NCI-H510A (cell line): ENCODE measurements at places on chromosomes 6 and 20.
A peak's percentile ranks its signal among the peaks of the same experiment; 100 is the strongest.

GRCh38 chr6:89310929-89311328 is 4.2 kb downstream of the GABRR2 start:
- no peak for DNase-seq

- DNase-seq, result no peak
Observed at GRCh38 chr6:142728910-142729481, 216.0 kb downstream of the HIVEP2 start.

DNA sequence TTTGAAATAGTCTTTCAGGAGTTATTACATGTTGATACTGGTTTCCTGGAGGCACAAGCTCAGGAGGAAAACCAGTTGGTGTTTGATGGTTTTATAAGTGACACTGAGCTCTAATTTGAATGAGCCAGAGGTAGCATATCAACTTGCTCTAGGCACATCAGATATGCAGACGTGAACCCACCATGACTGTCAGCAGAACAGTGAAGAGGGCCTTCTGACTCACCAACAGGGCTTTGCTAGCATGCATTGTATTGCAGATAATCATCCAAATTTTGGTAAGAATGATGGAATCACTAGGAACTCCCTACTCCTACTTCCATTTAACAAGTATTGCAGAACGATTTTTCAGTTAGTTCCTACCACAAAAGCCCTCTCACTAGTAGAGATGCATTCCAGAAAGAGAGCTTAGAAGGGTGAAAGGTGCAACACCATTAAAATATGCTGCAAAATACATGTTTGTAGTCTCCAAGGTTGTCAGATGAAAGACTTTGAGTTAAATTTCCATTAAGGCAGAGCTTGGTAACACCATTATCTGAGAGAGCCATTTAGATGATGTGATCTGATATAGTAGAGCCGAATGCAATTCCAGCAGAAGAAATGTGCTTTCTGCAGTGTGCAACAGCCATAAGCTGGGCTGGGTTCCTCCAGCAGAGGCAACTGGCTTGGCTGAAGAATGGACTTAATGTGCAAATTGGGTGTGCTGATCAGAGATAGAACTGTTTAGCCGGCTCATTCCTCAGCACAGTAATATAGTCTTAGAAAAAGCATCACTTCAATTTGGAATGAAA is 968.7 kb upstream of the ADGRB3 start:
- no peak for DNase-seq

DNA sequence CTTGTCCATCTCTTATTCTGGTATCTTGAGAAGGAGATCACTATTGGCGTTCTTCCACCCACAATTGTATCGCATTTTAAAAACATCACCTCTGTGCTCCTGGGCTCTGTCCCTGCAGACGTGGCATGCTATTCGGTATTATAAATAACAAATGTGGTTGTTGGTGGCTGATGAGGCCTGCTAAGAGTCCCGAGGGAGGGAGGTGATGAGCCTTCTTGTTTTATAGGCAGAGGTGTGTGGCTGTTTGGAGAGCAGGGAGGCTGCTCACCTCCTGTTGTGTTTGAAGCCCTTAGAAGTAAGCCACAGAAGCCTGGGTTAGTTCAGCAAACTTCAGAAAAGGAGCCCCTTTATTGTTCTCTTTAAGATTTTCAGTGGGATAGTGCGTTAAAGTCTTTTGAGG is 15.6 kb downstream of the MANBAL start:
- DNase-seq, result no peak

GRCh38 chr6:17021539-17021889 is 80.3 kb upstream of the STMND1 start:
- DNase-seq, result no peak

GRCh38 chr6:15332446-15332845 is 86.6 kb downstream of the JARID2 start:
- DNase-seq, result no peak

DNA sequence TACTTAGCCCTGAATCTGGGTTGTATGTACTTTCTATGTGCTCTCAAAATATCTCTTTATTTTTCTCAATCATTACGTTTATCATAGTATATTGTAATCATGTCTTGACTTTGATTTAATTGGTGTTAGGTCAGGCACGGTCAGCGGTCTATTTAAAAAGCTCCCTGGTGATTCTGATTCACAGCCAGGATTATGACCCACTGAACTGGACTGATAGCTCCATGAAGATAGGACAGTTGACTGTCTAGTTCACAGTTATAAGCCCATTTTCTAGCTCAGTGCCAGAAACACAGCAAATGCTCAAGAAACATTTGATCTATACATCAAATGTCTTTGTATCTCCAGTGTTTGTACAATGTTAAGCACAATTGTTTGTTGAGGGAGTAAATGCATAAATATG is 111.5 kb upstream of the CCN2 start:
- DNase-seq, result no peak

- DNase-seq, result no peak
Observed at GRCh38 chr6:118719351-118720124, 68.1 kb upstream of the CEP85L start.

DNA sequence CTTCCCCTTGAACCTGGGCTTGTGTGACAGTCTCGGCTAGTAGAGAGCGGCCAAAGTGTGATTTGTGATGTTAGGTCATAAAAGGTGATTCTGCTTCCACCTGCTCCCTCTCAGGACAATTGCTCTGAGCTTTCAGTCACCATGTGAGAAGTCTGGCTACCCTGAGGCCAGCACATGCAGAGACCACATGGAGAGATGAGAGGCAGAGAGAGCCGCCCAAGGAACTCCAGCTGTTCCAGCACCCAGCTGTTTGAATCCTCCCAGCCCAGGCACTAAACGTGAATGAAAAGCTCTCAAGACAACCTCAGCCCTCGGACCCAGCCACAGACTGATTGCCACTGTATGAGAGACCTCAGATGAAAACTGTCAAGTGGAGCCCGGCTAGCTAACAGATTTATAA is 143.4 kb upstream of the EEF1E1 start:
- DNase-seq, result no peak

GRCh38 chr20:21508230-21509078 is 5.4 kb downstream of the NKX2-2 start:
- no peak for DNase-seq

DNA sequence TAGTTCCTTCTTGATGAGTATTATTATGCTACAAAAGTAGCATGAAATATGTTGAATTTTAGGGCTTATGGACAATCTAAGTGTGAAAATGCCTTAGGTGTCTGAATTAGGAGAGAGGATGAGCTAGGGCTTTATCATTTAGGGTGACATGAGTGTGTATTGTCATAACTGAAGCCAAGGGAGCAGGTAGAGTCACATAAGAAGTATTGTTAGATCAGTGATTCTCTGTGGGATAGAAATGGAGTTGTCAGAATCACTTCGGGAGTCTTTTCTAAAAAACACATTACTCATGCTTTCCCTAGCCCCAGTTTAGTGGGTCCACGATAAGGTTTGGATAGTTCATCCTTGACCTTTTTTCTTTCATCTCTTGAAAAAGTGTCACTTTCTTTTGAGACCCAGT is 16.4 kb downstream of the ZFAND3 start:
- no peak for DNase-seq

DNA sequence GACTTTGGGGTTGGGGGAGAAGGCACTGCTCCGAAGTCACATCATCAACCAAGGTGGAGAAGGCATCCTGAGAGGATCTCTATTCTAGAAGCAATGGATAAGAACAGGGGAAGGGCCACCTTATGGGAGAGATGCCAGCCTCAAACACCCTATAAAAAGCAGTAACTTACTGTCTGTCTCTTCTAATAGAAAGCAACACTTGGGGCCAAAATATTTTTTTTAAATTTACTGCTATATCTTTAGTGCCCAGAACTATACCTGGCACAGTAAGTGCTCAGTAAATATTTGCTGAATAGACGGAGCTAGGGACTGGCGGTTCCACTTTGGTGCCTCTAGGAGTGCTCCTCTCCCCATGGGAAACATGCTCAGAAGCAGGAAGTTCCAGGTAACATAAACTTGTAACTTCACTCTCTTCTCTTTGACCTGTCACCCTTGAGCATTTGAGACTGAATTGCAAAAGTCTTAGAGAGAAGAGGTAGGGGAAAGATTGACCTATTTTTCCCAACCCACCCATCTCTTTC is 807 bp upstream of the OTOR start:
- DNase-seq, result peak; percentile 55

GRCh38 chr20:62928246-62928939 is 2.1 kb upstream of the DIDO1 start:
- DNase-seq, result no peak
